Cardiac muscle cell (in vitro differentiated cells and primary cell): ENCODE measurements at places on chromosomes 4 and X. TPM values are rescaled to one million over a fixed set of nuclear protein-coding genes. Genes with fewer than 3 reads are reported as not detected.

Gene RGN
- total RNA-seq: 5.7 and 15.4 TPM in 2 replicates

- no peak for DNase-seq
These were observed 460.6 kb downstream of the NAF1 start for GRCh38 chr4:162706051-162706450.

Gene TLL1
- total RNA-seq: 0.04 and 0.06 TPM in 2 replicates

Gene ITIH6
- total RNA-seq: 0.07 and 0.24 TPM in 2 replicates

GRCh38 chrX:46444011-46444410 lies 101.2 kb downstream of the ZNF674 start:
- peak; percentile 5 for DNase-seq
